Stomach (tissue), 19 donors: ENCODE measurements at places on chromosomes 11 and 22. TPM values are rescaled to one million over a fixed set of nuclear protein-coding genes. Genes with fewer than 3 reads are reported as not detected.
A peak's percentile ranks its signal among the peaks of the same experiment; 100 is the strongest.

The OR52I2 gene
- polyA plus RNA-seq, result not detected

- H3K36me3 ChIP-seq, result peaks cover 2% of the 10 kb centered on the region
- no peak for DNase-seq
- H3K27ac ChIP-seq, result no peak overlapping the region
- no peak overlapping the region for H3K4me3 ChIP-seq
- H3K4me1 ChIP-seq, result peaks cover 14% of the 10 kb centered on the region
Measured at GRCh38 chr22:46457502-46458488, 79.6 kb downstream of the CELSR1 start.

- no peaks in the 10 kb centered on the region for H3K4me1 ChIP-seq
- no peaks in the 10 kb centered on the region for H3K27me3 ChIP-seq
- H3K4me3 ChIP-seq, result no peak overlapping the region
- no peaks in the 10 kb centered on the region for H3K36me3 ChIP-seq
- no peak overlapping the region for H3K27ac ChIP-seq
- no peak for DNase-seq
Measured at GRCh38 chr11:132228746-132229325, 858.4 kb downstream of the NTM start.

DNA sequence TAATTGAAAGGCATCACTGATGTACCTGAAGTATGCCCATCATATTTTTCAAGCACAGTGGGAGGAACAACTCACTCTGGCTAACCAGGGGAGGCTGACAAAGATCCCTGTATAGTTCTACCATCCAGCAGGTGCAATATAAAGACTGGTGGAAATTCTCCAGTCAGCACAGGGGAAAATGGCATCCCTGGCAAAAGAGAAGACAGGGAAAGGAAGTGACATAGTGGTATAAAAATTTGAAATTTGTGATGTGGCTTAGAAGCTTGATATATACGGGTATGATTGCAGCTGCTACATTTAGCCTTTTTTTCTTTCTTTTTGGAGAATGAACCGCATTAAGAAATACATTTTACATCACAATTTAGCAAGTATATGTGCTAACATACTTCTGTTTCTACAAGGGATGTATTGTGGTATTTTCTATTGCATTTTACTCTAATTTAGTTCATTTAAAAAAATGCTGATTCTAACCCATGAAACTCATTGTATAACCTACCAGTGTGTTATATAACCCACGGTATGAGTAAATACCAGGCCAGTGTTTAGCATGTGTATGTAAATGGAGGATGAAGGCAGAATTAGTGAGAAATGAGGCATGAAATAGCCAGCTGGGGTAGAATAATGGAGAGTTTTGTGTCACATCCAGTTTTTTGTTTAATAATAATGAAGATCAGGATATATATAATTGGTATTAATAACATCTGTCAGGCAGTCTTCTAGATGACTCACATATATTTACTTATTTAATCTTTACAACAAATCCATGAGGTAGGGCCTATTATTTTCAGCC is 186.1 kb downstream of the ARHGAP42 start:
- H3K36me3 ChIP-seq, result no peaks in the 10 kb centered on the region
- peaks cover 5% of the 10 kb centered on the region for H3K4me1 ChIP-seq
- H3K4me3 ChIP-seq, result no peak overlapping the region
- no peak for DNase-seq

DNA sequence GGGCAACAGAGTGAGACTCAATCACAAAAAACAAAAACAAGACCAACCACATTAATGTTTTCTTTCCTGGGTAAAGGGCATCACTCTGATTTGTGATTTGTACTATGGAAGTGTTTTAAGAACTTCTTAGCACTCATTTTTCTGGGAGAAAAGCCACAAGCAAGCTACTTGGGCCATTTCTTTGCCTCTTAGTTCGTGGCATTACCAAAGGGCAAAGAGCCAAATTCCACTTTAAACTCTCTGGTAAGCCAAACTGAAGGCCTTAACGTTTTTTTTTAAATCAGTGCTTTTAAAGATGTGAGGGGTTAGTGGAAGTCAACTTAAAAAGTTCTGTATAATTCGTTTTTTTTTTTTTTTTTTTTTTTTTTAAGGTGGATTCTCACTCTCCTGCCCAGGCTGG is 36.9 kb downstream of the CAT start:
- no peaks in the 10 kb centered on the region for H3K27me3 ChIP-seq
- no peak overlapping the region for H3K4me3 ChIP-seq
- no peak for DNase-seq
- no peak overlapping the region for H3K27ac ChIP-seq
- no peaks in the 10 kb centered on the region for H3K4me1 ChIP-seq

GRCh38 chr11:1763336-1763795 is 361 bp downstream of the CTSD start:
- H3K27me3 ChIP-seq, result no peaks in the 10 kb centered on the region
- peaks cover 56% of the 10 kb centered on the region for H3K4me1 ChIP-seq
- H3K27ac ChIP-seq, result peak overlapping the region; percentile 97
- peaks cover 32% of the 10 kb centered on the region for H3K36me3 ChIP-seq

DNA sequence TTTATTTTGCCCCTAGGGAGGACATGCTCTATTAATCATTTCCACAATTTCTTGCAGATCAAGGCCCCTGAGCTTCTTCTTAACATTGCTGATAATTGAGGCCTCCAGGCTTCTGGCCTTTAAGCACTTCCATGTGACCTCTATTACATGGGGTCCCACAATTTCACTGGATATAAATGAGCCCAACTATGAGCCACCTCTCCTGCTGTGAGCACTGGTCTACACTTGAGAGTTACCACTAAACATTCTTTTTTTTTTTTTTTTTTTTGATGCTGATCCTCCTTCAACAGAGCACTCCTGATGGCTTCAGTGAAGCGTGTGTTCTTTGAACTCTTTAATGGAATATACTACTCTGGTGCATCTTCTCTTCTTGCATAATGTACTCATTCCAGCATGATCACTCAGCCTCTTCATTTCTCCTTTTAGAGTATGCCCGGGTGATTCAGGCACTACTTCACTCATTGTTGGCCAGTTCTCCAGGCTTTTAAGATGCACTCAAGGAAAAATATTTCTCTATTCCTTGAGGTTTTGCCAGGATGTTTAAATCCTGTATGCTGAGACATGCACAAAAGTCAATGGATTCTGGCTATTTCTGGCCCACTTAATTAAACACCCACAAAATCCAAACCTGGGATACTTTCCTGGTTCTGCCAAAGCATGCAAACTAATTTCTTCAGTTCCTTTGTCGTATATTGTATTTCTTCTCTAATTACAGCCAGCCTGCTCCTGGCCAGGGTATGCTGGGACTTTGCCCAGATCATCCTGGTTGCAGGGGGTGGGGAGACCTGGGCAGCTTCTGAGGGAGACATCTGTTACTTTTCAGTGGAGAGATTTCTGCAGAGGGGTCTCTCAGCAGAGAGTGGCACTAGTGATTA is 257.8 kb upstream of the LUZP2 start:
- no peak overlapping the region for H3K27ac ChIP-seq
- H3K4me3 ChIP-seq, result no peak overlapping the region
- H3K27me3 ChIP-seq, result no peaks in the 10 kb centered on the region
